NT2/D1 (cell line): ENCODE measurements at places on chromosomes 12 and 14.

DNA sequence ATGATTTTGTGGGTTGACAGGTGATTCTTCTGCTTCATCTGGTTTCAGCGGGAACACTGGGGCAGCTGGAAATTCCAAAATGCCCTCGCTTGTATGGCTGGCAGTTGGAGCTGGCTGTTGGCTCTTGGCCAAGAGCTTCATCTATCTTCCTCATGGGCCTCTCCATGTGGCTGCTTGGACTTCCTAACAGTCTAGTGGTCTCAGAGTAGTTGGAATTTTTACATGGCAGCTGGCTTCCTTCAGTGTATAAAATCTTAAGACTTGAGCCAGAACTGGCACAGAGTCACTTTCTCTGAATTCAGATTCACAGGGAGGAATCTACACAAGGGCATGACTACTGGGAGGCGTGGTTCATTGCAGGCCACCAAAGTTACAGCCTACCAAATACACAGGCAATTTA is 204.9 kb upstream of the RMST start:
- no peak for DNase-seq

GRCh38 chr14:50853891-50854290 is 18.0 kb upstream of the ABHD12B start:
- no peak for DNase-seq

DNA sequence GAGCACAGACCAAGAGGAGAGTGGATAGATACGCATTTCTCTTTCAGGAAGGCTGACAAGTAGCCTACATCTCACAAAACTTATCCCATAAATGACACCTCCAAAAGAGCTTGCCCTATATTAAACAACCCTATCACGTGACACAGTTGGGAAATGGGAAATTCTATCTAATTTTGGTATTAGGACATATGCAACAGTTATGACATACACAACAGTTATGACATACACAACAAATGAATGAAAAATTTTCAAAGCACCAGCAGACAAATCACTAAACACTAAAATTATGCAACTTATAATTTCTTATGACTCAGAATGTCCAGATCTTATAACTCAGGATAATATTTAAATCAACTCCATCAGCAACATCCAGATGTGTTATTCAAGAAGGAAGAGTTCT is 54.1 kb downstream of the DUSP16 start:
- no peak for DNase-seq

GRCh38 chr12:109099431-109100020 is 2.1 kb downstream of the UNG start:
- DNase-seq = no peak

GRCh38 chr12:93186131-93186530 is 191.6 kb upstream of the NUDT4 start:
- DNase-seq = no peak

- no peak for DNase-seq
Observed at GRCh38 chr12:106780010-106780631, 5.6 kb downstream of the RIC8B start.

DNA sequence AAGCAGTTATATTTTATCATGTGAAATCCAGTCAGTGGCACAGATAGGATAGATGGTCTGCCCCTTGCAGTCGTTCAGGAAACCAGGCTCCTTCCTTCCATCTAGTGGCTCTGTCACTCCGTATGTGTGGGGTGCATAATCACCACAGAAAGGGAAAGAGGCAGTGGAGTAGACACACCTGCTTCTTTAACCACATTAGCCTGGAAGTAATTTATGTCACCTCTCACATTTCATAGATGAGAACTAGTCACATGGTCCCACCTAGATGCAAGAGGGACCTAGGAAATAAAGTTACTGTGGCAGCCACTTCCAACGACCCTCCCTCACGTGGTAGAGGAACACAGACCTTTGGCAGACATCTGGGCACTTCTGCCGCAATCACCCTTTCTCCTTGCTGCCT is 14.2 kb upstream of the RNU6-8 start:
- DNase-seq = no peak

GRCh38 chr14:51495319-51495718 is 156.4 kb upstream of the FRMD6 start:
- DNase-seq = no peak

DNA sequence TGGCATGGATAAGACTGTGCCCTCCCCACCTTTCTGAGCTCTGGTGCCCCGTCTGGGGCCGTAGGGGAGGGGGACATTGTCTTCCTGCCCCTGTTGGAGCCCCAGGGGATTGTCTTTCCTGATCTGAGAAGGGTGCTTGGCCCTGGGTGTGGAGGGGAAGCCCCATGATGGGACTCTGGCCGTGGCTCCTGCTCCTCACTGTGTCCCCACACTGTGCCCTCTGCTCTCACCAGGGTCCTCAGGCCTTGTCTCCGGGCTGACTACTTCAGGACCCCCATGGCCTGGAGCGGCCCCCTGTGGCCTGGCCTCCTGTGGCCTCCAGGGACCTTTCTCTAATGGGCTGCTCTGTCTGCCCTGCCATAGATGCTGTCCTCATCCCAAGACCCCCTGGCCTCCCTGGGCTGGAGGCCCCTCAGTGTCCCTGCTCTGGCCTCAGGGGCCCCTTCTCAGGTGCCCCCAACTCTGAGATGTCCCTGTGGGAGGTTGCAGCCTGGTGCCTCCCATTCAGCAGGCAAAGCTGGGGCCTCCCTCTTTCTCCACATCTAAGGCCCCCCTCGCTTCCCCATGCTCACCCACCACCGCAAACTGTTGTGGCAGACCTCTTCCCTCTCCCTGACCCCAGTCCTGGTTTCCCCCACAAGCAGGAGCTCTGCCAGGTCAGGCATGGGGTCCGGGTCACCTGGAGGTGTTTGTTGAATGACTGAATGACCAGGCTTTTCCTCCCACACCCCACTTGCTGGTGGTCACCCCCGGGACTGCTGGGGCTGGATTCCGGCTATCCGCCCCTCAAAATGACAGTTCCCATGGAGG is 4.0 kb downstream of the KIF26A start:
- no peak for DNase-seq

DNA sequence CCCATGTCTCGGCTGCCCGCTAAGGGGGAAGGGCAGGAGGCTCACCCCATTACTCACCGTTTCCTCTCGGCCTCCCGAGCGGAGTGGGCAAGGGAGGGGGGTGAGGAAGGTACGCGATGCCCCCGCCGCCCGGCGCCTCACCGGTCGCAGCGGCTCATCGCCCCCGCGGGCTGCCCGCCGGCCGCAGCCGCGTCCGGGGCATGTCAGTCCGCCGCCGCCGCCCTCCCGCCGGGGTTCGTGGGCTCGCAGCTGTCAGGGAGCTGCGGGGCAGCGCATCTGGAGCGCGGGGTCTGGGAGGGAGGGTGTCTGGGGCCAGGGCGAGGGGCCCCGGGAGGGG is 461 bp downstream of the SLC8A3 start:
- no peak for DNase-seq

- no peak for DNase-seq
Observed at GRCh38 chr12:23810329-23810902, 139.1 kb downstream of the SOX5 start.

GRCh38 chr12:131231032-131231980 is 277.6 kb downstream of the ADGRD1 start:
- no peak for DNase-seq

DNA sequence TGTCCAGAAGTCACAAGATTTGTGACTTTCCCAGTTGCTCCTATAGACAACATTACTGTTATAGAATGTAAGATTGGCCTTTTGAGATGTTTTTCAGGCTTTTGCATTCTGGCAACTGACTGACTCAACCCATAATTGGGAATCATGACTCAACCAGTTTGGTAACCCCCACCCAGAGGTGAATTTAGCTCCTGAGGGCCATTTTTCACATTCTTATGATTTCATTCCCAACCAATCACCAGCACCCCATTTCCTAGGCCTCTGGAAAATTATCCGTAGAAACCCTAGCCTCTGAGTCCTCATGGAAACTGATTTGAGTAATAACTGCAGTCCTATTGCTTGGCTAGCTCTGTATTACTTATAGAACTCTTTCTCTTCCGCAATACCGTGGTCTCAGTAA is 626.0 kb upstream of the SEL1L start:
- no peak for DNase-seq

- no peak for DNase-seq
Observed at GRCh38 chr14:92601757-92602417, 88.3 kb downstream of the RIN3 start.
